ENCODE measurements at places on chromosomes 12 and 14. TPM values are rescaled to one million over a fixed set of nuclear protein-coding genes. Genes with fewer than 3 reads are reported as not detected.

The KERA gene
- total RNA-seq: not detected

DNA sequence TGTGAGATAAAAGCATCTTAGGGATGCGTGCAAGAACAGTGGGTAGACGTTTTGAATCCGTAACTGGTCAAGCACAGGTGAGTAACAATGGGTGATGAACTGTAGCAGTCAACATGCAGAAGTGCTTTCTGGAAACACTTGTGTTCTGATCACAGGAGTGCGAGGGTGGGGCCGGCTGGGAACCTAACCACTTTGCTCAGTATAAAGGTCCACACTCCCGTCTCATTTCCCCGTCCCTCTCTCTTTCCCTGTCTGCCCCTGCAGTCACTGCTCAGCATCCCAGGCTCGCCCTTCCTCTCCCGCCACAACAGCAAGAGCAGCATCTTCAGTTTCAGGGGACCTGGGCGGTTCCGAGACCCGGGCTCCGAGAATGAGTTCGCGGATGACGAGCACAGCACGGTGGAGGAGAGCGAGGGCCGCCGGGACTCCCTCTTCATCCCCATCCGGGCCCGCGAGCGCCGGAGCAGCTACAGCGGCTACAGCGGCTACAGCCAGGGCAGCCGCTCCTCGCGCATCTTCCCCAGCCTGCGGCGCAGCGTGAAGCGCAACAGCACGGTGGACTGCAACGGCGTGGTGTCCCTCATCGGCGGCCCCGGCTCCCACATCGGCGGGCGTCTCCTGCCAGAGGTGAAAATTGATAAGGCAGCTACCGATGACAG, 127.1 kb downstream of the FIGNL2 start:
- no peak overlapping the region for H3K27ac ChIP-seq
- H3K4me3 ChIP-seq: peak overlapping the region; percentile 59
- peak; percentile 81 for DNase-seq
- no peaks in the 10 kb centered on the region for H3K36me3 ChIP-seq
- H3K27me3 ChIP-seq: peaks cover 7% of the 10 kb centered on the region
- H3K4me1 ChIP-seq: no peaks in the 10 kb centered on the region

- 0 out of 2 replicates have a peak, but pooled peaks cover 5% of the 10 kb centered on the region for H3K4me1 ChIP-seq
- no peak overlapping the region for H3K4me3 ChIP-seq
- H3K36me3 ChIP-seq: peaks cover 10% of the 10 kb centered on the region
These were observed 441.4 kb downstream of the AEBP2 start for GRCh38 chr12:19880721-19881120.

DNA sequence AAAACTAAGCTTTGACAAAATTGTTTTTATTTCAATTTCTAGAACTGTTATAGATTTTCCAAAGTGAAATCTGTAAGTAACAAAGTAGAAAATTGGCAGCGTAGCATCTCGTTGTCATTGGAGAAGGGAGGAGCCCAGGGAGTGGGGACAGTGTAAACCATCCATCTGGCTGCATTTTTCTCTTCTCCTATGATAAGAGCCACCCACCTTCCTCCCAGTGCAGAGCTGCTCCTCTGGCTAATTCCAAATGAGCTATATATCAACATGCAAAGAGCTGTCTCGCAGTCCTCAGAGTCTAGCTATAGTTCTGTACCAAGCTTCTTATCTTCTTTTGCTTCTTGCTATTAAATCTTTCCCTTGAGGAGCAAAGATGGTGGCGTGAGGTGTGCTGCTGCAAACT, 56.6 kb downstream of the SCN8A start:
- DNase-seq: no peak
- H3K27ac ChIP-seq: no peak overlapping the region
- no peaks in the 10 kb centered on the region for H3K4me1 ChIP-seq

The SLC6A13 gene
- total RNA-seq: 0.37 TPM

The PPP1R1A gene
- total RNA-seq: 13.1 TPM

- peaks cover 48% of the 10 kb centered on the region for H3K4me1 ChIP-seq
- H3K4me3 ChIP-seq: no peak overlapping the region
- H3K36me3 ChIP-seq: peaks cover under 1% of the 10 kb centered on the region
- no peaks in the 10 kb centered on the region for H3K27me3 ChIP-seq
- H3K27ac ChIP-seq: no peak overlapping the region
These were observed 16.0 kb upstream of the RNASE10 start for GRCh38 chr14:20489093-20489994.

DNA sequence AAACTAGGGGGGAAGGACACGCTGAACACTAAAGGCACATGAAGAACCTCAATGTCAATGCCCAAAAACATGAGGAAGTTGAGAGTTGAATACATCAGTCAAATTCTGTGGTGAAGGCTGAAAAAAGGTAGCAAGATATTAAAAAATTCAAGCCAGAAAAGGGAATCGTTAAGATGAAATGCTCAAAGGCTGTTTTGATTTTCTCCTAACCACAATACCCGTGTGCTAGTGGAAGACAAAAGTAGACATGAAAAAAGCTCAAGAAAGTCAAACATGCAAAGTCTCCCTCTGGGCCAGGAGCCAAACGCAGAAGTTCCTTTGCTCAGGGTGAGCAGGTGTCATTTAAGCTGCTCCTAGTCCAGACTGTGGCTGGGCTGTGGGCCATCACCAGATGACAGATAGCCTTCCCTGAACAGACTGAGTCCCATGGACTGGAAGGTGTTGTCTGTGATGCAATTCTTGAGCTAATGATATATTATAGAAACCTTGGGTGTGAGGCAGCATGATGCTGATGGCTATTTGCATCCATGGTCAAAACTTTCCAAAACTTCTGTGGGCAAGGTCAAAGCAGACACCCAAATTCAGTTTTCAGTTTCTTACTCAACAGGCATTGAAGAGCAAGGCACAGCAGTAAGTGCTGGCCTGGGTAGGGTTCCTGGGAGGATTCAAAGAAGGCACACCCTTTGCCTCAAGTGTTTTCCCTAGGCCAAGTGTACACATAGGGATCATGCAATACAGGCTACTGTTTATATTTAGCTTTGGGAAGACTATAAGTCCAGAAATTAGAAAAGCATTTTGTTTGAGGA, 81.6 kb downstream of the MYRFL start:
- no peak overlapping the region for H3K27ac ChIP-seq
- H3K4me3 ChIP-seq: no peak overlapping the region
- H3K36me3 ChIP-seq: peaks cover 5% of the 10 kb centered on the region

The IL22 gene
- total RNA-seq: not detected

DNA sequence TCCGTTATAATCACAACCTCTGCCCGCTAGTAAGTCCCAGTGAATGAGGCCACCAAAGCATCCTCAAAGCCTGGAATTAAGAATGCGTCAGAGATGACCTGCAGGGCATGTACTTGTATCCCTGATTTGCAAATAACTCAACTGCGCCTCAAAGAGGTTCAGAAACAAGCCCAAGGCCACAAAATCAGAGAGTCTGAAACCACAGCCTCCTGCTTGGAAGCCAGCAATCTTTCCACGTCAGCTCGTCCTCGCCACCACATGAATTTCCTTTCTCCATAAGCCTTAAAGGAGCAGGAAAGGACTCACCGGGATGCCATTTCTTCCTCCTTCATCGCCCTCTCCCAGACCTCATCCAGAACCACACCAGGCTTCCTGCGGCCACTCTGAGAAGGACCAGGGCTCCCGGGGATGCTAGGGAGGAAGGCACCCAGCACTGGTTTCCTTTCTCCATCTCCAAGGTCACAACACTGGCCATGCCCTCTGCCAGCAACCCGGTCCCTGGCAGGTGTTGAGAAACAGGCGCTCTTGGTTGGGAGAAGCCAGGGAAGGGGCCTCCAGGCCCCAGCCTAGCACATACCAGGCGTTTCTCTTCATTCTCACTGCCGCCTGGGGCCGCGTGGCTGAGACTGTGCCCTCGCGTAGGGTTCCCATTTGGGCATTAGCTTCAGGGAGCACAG, 191.2 kb upstream of the DIO3 start:
- no peaks in the 10 kb centered on the region for H3K27me3 ChIP-seq
- H3K4me1 ChIP-seq: peaks cover 12% of the 10 kb centered on the region
- no peaks in the 10 kb centered on the region for H3K36me3 ChIP-seq
- no peak overlapping the region for H3K27ac ChIP-seq
- DNase-seq: no peak

GRCh38 chr12:131315601-131316000, 361.9 kb downstream of the ADGRD1 start:
- H3K27me3 ChIP-seq: peaks cover 10% of the 10 kb centered on the region
- H3K36me3 ChIP-seq: peaks cover 39% of the 10 kb centered on the region
- H3K4me3 ChIP-seq: no peak overlapping the region
- peaks cover 32% of the 10 kb centered on the region for H3K4me1 ChIP-seq
- no peak for DNase-seq
- H3K27ac ChIP-seq: no peak overlapping the region

DNA sequence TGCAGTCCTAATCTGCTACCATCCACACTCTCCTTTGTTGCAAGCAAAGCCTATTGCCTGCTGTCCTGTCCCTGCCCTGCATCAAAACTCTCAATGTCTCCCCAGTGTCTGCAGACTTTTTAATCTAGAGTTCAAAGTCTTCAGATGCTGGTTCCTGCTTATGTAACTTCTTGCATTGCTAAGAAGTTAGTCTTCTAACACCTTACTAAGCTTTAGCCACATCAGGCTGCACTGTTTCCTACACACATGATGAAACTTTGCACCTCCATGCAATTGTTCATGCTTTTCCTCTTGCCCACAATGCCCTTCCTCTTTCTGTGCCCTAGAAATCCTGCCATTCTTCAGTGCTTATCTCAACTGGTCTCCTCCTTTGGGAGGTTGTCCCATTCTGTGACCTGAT, 16.2 kb upstream of the DICER1 start:
- H3K4me1 ChIP-seq: no peaks in the 10 kb centered on the region
- no peak overlapping the region for H3K4me3 ChIP-seq
- H3K27ac ChIP-seq: no peak overlapping the region
- no peaks in the 10 kb centered on the region for H3K36me3 ChIP-seq
- no peak for DNase-seq

DNA sequence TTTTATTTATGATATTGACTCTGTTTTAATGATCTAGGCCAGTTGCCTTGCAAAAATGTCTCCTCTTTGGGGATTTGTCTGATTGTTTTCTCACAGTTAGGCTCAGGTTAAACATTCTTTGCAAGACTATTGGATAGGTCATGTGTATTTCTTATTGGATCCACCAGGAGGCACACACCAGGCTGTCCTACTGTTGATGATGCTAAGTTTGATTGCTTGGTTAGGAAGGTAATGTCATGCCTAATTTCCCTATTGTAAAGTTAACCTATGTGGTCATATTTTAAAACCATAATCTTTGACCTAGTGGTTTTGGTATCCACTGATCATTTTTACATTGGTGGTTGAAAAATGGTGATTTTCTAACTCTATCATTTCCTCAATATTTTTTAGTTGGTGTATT, 137.1 kb downstream of the BRMS1L start:
- H3K4me1 ChIP-seq: no peaks in the 10 kb centered on the region
- no peak overlapping the region for H3K27ac ChIP-seq
- no peaks in the 10 kb centered on the region for H3K27me3 ChIP-seq
- no peak for DNase-seq
- H3K4me3 ChIP-seq: no peak overlapping the region

The SIX1 gene
- total RNA-seq: 0.59 TPM

The CCDC175 gene
- total RNA-seq: 0.16 TPM

The CLEC9A gene
- total RNA-seq: not detected

- H3K36me3 ChIP-seq: no peaks in the 10 kb centered on the region
- DNase-seq: no peak
- H3K27ac ChIP-seq: no peak overlapping the region
- H3K27me3 ChIP-seq: no peaks in the 10 kb centered on the region
- peaks cover 50% of the 10 kb centered on the region for H3K4me1 ChIP-seq
These were observed 47.8 kb upstream of the ETV6 start for GRCh38 chr12:11601647-11602046.

DNA sequence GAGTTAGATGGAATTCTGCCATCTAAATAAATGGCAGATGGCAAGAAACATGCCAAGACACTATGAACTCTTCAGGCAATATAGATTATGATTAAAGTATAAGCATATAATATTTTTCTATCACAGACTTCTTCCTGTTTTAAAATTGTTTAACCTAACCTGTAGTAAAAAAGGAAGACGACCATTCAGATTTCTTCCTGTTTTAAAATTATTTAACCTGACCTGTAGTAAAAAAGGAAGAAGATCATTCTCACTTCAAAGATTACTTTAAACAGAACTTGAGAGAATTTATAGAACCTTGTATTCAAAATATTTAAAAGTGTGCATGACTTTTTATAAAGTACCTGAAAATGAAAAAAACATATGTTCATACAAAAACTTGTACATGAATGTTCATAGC, 63.5 kb downstream of the RPS6KA5 start:
- peaks cover 5% of the 10 kb centered on the region for H3K4me1 ChIP-seq
- no peak for DNase-seq
- no peaks in the 10 kb centered on the region for H3K27me3 ChIP-seq
- H3K4me3 ChIP-seq: no peak overlapping the region

The HNF1A gene
- total RNA-seq: not detected

GRCh38 chr14:69855180-69855832, 23.9 kb upstream of the SMOC1 start:
- H3K27ac ChIP-seq: no peak overlapping the region
- peaks cover 16% of the 10 kb centered on the region for H3K4me1 ChIP-seq
- no peak overlapping the region for H3K4me3 ChIP-seq
- H3K36me3 ChIP-seq: no peaks in the 10 kb centered on the region
- H3K27me3 ChIP-seq: peaks cover 10% of the 10 kb centered on the region
- DNase-seq: no peak

GRCh38 chr12:71684081-71684480, 1.8 kb upstream of the TMEM19 start:
- peaks cover 14% of the 10 kb centered on the region for H3K4me1 ChIP-seq
- H3K27ac ChIP-seq: no peak overlapping the region
- H3K27me3 ChIP-seq: no peaks in the 10 kb centered on the region
- no peak for DNase-seq
- H3K36me3 ChIP-seq: no peaks in the 10 kb centered on the region

The LHX5 gene
- total RNA-seq: 1.5 TPM

Data from WTC11 (cell line).